Stimulated activated CD4-positive, alpha-beta T cell treated with anti-CD3 and anti-CD28 coated beads, Interleukin-2, amount 100 ng/mL, for 4 hours (primary cell): ENCODE measurements at places on chromosomes 1 and 21.

GRCh38 chr1:59188413-59189213 lies 108.3 kb upstream of the FGGY start:
- no peak for DNase-seq

DNA sequence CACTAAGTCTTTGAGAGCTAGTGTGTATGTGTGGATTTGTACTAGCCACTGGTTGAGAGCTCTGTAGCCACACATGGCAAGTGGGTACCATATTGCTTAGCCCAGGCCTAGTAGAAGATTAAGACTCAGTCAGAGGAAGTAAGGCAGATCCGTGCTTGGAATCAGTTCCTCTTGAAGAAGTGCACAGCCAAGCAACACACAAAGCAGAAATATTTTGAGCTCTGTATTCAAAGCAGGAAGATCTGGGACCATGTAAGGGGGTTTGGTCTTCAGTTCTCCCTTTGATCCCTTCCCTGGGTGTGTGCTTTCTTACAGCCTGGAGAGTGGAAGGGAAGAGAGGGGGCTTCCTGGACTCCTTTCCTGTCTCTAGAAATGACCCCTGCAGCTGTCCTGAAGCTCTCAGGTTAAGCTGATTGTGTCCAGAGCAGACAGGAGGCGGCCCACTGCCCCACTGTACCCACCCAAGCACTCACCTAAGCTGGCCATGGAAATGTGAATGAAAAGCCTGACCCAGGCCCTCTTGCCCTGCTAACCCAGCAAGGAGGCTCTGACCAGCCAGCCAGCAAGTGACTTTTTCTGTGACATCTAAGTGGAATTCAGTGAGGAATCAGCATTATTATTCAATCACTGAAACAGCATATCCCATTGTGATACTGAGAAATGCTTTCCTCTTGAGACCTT lies 3.6 kb downstream of the ETS2 start:
- DNase-seq: no peak

GRCh38 chr1:89356658-89357400 lies 7.0 kb upstream of the GBP6 start:
- no peak for DNase-seq

- DNase-seq: no peak
Measured at GRCh38 chr1:229869687-229870086, 197.4 kb upstream of the GALNT2 start.

- DNase-seq: no peak
Measured at GRCh38 chr1:30538993-30539867, 184.2 kb downstream of the MATN1 start.

DNA sequence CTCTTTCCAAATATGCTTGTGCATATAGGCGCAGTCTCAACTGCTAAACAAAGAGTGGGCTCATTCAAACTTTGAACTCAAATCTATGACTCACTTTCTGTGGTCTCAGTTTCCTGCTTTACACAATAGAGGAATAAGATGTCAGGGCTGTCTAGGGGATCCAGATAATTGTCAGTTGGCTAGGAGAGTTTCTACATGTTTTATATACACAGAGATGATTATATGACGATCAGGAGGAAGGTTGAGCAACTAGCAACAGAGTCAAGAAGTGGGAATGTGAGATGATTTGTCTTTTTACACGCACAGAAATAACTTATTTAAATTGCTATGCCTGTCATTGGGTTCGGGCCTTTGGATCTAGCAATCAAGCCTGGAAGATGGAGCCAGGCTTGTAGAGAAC lies 299.4 kb upstream of the LYPLAL1 start:
- DNase-seq: no peak

GRCh38 chr1:9716404-9717192 lies 65.1 kb downstream of the PIK3CD start:
- DNase-seq: no peak

- no peak for DNase-seq
Measured at GRCh38 chr1:59697150-59697800, 117.5 kb upstream of the HOOK1 start.

- DNase-seq: no peak
Measured at GRCh38 chr1:154129391-154129970, 25.4 kb downstream of the NUP210L start.

DNA sequence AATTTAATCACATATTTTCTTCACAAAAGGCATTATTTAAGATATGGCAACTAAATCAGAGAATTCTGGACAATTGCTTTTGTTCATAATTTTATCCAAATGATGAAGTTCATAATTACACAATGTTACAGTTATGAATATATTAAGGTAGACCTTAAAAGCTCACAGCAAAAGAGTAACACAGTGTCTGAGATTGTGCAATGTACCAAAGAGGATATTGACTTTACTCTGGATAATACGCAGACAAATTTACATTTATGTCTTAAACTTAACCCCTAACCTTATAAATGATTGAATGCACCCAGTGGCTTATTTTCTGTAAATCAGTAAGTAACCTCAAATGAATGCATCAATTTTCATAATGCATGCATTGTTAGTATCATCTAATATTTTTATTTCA lies 216.2 kb upstream of the SAMSN1 start:
- DNase-seq: no peak

- DNase-seq: no peak
Measured at GRCh38 chr1:15151871-15152270, 1.7 kb upstream of the TMEM51 start.

DNA sequence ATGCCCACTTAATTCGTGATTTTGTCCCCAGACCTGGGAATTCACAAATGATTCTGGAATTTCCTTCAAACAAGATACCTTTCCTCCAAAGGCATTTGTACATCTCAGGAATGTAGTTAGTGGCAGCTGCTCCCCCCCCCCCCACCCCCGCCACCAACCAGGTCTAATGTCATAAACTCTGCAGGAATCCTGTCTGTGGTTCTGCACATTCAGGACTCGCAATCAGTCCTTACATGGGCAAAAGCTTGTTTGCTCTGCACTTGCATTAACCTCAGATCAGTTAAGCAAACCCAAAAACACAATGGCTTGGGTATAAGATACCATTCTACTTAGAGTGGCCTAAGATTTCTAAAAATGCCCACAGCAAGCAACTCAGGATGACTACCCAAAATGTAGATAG lies 143.8 kb downstream of the TGFB2 start:
- DNase-seq: no peak

DNA sequence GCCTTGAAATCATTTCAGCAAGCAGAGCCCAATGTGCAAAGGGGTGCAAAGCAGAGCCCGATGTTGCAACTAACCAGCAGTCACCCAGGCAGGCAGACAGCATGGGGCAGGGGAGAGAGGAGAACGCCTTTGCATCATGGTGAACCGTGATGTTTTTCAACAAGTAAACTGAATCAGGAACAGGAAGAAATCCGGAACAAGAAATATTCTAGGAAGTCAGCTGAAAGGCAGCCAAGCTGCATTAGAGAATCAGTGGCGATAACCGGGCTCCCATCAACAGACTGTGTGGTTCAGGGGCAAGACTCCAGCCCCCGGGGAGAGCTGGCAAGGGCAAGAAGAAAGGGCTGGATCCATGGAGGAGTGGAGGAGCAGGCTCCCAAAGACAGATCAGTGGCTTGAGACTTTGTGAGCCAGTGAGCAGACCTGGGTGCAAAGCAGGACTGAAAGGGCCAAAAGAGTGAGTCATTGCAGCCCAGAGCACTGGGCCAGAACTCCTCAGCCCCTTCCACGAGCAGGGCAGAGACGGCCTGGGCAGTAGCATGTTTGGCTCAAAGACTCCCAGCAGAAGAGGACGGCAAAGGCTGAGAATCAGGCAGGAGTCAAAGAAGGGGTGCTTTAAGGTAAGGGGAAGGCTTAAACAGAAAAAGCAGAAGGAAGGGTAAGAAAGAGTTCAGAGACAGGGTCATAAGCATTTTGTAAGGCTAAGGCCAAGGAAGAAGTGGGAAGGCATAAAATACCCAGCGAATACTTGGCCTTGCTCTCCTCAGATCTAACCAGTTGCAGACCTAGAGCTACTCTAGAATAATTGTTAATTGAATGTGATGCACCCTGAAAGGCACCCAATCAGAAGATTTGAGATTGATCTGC lies 155.0 kb downstream of the SETD4 start:
- no peak for DNase-seq

- DNase-seq: no peak
Measured at GRCh38 chr1:183227422-183228346, 41.6 kb downstream of the LAMC2 start.

GRCh38 chr1:58592522-58593134 lies 15.6 kb upstream of the TACSTD2 start:
- DNase-seq: no peak

GRCh38 chr1:80933346-80933745 lies 867.4 kb upstream of the ADGRL2 start:
- no peak for DNase-seq

GRCh38 chr1:184112176-184112948 lies 60.8 kb downstream of the TSEN15 start:
- DNase-seq: no peak
